ENCODE measurements at places on chromosomes 4 and X.

- DNase-seq, result no peak
Measured at GRCh38 chr4:10054571-10055041, 33.3 kb upstream of the SLC2A9 start.

DNA sequence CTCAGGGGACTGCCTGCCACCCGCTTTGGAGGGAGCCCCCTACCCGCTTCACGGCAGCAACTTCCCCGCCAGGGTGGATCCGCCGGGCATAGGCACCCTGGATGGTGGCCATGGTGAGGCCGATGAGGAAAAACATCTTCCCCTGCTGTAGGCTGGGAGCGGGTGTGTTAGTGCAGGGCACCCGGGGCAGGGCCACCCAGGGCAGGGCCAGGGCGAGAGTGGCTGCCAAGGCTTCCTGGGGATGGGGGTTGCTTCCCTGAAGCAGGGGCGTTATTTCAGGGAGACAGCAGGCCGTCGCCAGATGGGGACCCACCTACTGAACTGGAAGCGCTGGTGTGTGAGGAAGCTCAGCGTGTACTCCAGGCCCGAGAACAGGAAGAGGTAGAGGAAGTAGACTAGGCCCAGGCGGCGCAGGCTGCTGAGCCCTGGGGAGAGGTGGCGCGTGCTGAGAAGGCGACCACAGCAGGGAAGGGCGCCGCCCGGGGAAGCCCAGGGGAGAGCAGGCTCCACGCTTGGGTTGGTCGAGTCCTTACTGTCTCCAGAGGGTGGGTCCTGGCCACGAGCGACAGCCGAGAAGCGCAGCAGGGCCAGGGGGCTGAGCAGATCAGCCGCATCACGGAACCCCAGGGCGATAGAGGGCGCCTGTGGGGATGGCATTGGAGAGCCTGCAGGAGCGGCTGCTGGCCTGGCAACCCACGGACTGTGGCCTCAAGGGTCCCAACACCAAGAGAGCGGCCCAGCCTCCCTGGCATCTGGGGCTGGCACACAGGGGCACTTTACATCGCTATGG, 31.5 kb downstream of the NOP14 start:
- DNase-seq, result no peak

DNA sequence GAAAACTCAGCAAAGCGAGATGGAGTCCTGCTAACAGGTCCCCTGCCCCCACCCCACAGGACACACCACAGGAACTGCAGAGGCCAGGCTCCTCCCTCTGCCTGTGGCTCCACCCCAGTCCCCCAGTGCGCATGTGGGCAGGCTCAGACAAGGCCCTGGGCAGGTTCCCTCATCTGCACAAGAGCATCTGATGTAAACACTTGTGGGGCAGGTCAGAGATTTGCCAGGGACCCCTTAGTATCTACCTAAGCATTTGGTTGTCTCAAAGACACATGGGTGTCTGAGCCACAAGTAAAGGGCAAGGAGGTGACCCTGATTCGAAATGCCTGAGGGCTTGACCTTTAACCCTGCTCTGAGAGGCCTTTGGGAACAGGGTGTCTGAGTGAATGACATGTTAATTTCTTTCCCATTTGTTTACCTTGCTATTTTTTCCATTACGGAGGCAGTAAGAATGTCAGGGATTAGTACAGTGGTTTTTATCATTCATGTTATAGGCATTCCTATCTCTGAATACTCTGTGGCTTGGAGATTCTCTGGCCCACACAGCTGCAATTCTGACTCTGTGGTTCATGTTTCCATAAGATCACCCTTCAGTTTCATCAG, 85.3 kb downstream of the ZNF518B start:
- no peak for DNase-seq

- no peak for DNase-seq
Measured at GRCh38 chrX:139429913-139430312, 100.6 kb upstream of the F9 start.

GRCh38 chr4:25131926-25132325, 28.3 kb downstream of the SEPSECS start:
- no peak for DNase-seq

- DNase-seq, result no peak
Measured at GRCh38 chr4:67861513-67861912, 22.3 kb downstream of the TMPRSS11D start.

- DNase-seq, result no peak
Measured at GRCh38 chr4:110631584-110632505, 9.0 kb upstream of the PITX2 start.

DNA sequence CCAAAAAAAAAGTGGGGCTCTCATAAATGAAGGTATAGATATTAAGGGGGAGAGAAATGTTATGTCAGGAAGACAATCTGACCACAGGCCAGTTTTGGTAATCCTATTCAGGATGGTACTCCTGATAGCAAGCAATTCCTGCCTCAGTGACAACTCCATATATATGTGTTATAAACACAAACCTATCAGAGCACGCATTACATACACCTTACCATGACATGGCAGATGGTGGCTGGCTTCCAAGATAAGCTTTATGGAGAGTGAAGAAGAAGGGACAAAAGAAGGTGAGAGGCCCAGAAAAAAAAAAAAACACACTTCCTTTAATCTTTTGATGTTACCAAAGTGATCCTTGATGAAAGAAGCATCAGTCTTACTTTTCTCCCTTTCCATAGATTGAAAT, 29.5 kb upstream of the KDR start:
- no peak for DNase-seq

Measured in NCI-H187 treated with DMSO at 0.1 percent for 48 hours (cell line).